Stimulated activated CD8-positive, alpha-beta memory T cell treated with anti-CD3 and anti-CD28 coated beads, Interleukin-15, amount 100 ng/mL, for 1 hour (primary cell): ENCODE measurements at places on chromosomes 6 and 20.

DNA sequence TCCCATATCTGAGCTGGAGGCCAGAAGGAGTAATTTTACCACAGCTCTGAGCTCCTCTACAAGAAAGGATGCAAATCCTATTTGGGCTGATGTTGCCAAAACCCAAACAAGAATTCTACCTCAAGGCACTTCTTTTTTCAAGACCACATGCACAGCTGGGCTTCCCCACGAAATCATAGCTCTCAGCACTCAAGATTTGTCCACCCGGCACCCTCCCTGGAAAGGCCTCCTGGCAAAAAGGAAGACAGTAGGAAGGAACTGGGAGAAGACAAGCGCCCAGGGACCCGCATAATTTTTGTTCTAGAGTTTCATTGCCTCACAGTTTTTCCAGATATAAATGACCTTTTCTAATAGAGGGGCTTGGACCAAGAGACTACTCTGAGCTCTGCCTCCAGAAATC lies 90.5 kb downstream of the BANF2 start:
- no peak for DNase-seq

DNA sequence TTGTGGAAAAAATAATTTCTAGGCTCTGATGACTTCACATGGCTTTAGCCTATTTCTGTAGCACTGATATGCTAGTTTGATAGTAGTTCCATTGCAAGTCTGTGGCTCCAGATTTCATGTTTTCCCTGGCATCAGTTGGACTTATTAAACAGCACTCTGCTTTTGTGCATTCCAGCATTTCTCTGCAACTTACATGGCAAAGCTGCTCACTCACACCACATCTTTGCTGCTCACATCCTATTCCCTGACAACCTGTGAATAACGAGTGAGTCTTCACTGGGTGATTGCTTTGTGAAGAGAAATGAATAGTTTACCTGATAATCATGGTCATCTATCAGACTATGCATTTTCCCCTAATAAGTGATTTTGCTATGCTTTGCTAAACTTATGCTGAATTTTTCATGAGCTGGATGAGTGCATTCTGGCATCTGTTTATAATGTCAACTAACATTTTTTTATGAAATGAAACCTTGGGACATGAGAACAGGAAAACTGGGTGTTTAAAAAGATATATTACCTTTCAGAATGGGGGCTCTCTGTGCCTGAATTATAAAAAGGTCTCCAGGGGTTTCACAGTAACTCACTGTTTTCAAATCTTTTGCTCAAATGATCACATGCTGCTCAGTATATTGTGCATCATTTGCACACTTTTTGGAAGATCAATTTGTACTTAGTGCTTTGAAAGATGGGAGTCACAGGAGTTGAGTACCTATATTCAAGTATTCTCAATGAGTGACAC lies 301.8 kb downstream of the TBC1D32 start:
- no peak for DNase-seq

GRCh38 chr20:16062661-16063581 lies 510.3 kb downstream of the KIF16B start:
- no peak for DNase-seq

DNA sequence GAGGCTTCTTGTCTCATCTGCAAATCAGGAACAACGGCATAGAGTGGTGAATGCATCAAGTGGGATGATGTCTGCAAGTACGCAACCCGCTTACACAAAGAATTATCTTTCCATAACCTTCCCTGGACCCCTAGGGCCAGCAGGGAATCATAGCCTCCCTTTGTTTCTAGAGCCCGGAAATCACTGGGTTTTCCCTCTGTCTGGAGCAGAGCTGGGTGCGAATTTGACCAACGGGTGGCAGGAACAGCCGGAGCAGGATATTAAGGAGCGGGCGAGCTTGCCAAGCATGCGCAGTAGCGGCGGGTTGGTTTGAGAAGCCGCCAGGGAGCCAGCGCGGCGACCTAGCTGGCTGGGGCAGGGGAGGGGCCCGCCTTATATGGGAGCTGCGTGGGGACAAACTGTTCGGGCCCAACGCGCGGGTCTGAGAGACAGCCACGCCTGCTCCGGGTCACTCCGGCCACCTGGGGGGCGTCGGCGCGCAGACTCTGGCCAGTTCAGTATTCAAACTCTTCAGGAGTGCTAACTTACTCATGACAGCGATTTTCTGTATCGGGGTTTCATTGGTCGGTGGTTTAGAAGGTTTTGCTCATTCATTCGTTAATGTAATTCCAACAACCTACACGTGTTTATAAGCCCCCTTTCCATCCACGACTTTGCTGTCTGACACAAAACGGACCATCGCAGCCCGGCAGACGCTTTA lies 1.6 kb upstream of the KIF16B start:
- DNase-seq = peak; percentile 46

GRCh38 chr20:45971425-45971674 lies 653 bp downstream of the ZNF335 start:
- no peak for DNase-seq

- no peak for DNase-seq
Observed at GRCh38 chr6:170160628-170161611, 130.0 kb downstream of the DLL1 start.

DNA sequence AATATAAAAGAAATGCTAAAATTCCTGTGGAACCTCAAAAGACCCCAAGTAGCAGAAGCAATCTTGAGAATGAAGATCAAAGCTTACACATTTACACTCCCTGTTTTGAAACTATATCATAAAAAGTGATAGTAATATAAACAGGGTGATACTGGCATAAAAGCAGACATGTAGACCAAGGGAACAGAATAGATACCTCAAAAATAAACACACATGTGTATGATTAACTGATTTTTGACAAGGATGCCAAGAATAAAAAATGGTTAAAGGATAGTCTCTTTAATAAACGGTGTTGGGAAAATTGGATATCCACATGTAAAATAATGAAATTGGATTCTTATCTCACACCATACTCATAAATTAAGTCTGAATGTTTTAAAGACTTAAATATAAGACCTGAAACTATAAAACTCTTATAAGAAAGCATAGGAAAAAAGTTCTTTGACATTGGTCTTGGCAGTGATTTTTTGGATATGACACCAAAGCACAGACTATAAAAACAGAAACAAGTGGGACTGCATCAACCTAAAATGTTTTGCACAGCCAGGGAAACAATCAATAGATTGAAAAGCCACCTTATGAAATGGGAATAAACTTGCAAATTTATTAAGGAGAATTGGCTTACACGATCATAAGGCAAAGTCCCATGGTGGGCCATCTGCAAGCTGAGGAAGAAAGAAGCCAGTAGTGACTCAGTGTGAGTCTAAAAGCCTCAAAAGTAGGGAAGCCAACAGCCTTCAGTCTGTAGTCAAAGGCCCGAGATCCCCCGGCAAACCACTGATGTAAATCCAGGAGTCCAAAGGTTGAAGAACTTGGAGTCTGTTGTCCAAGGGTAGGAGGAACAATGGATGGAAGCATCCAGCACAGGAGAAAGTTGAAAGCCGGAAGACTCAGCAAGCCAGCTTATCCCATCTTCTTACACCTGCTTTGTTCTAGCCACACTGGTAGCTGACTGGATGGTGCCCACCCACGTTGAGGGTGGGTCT lies 144.3 kb downstream of the MEI4 start:
- DNase-seq = no peak

DNA sequence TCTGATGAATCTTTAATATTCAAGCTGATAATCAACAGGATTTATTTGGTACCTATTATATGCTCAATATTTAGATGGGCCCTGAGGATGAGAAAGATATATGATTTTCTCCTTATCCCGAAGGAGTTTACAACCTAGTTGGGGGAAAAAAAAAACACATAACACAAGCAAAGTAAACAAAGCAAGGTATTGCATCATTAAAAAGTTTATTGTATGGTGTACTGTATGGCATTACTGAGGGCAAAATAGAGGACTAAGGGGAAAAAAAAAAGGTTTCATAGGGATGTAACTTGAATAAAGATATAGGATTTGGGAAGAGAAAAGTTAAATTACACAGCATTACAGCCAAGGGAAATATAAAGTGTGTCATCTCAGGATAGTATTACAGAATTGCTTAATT lies 574.7 kb downstream of the TBC1D32 start:
- no peak for DNase-seq

DNA sequence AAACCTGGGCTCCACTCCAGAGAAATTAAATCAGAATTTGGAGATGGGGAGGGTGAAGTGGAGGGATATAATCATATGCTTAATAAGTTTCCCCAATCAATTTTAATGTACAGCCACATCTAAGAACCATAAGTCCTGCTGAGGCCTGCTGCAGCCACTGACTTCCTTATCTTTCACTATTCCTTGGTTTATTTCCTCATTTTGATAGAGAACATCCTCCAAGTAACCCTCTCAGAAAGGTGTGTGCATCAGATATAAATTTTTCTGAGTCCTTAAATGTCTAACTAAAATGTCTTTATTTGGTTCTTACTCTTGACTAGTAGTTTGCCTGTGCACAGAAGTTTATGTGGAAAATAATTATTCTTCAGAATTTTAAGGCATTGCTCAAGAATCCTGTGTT lies 23.7 kb upstream of the SIRT5 start:
- no peak for DNase-seq
